ENCODE measurements at places on chromosomes 2 and 18.

DNA sequence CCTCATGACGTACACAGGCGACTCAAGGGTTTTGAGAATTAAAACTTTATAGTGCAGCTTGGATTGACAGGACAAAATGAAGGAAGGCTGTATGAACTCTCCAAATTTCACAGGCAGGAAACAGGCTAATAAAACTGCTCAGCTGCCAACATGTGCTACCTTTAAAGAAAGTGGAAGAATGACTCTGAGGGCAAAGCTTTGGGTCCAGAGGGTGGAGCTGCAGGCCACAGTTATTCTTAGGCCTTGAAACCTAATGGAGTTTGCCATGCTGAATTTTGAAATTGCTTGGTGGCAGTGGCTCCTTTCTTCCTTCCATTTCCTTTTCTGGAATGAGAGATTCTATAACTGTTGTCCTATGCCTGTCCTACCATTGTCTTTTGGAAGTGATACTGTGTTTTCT is 34.8 kb downstream of the HAT1 start:
- DNase-seq = no peak

- no peak for DNase-seq
Measured at GRCh38 chr2:150319658-150320555, 167.6 kb downstream of the RND3 start.

- DNase-seq = no peak
Measured at GRCh38 chr2:111642586-111643327, 241.2 kb downstream of the ANAPC1 start.

DNA sequence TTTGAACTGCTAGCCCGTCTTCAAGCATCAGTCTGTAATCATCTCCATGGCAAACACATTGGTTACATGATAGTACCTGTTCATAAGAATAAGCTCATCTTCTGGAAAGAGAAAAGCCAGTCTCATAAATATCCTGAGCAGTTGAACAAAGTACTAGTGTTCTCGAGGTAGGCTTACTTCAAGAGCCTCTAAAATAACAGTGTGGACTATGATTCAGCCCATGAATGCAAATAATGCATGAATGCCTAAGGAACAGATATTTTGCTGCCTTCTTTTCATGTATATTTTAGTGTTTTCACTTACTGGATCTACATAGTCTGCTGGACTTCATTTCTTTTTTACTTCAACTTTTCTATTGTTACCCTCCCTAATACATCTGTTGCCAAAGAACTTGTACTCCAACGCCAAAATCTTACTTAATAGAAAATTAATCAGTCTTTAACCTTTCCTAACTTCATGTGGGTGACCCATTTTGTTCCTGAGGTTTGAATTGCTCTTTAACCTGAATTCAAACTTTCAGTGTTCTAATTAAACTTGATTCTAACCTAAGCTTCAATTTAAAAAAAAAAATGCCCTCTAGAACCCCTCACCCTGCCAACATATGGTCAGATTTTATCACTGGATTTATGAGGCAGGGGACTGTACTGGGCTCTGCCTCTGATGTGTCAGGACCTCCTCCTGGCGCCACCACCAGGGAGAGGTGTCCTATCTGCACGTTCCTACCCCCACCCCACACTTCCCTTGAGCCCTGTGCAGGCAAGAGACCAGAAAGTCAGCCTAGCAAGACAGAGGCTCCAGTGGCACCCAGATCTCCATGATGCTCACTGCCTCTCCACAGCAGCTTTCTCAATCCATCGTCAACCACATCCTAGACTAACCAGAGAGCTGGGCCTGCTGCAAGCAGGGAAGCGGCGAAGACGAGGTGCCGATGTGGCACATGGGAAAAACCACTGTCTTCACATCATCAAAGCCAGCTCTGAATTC is 264.7 kb upstream of the ID2 start:
- DNase-seq = no peak

- DNase-seq = no peak
Measured at GRCh38 chr18:31162825-31163435, at the start of gene DSC1. Gene DSC1 (minus strand): TSS chr18:31162856. CDS start chr18:31162594, 262 bp downstream.

DNA sequence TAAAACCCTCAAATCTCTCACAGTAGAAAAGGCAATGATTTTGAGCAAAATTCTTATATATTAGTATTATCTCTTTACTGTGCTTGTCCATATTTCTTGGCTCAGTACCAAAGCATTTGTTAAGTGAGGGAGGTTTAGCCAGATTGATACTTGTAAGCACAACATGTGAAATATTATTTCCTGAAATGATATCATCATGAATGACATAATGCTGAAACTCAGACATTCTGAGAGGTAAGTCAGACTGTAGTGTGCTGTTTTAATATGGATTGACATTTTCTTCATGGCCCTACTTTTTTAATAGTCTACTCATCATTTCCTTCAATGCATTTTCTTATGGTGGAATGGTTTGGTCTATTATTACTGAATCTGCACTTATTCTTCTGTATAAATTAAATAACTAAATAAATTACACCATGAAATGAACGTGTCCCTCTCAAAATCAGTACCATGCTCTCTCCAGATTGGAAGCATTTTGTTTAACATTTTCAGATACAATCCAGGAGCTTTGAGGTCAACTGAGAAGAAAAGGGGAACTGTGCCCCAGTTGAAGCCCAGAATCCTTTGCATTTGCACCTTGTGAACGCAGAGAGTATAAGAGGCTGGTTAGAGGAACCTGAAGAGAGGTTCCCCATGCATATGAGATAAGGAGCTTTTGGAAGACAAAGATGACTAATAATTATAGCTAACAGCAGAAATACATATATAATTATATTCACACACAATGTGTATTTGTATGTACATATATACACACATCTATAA is 50.1 kb upstream of the CRACDL start:
- DNase-seq = no peak

DNA sequence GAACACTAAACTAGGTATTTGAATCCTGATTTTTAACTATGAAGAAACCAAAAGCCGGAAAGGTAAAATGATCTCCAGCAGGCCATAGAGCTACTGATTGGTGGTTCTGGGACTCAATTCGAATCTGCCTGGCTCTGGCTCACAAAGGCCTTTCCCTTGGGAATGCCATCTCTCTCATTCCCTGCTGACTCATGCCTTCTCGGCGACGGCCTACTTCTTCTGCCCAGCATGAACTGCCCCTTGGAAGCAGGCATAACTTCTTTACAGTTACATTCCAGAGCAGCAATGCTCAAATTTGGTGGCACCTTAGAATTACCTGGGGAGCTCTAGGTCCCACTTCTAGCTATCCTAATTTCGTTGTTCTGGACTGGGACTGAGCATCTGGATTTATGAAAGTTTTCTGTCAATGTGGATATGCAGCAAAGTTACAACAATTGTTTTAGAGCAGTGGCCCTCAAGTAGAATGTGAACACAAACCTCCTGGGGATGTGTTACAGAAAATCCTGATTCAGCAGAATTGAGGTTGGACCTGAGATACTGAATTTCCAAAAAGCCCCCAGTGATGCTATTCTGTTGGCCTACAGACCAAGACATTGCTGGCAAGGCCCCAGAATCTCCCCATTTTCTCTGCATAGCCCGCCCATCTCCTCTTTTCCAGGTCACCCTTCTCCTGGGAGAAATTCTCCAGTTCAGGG is 261.1 kb downstream of the CNTNAP5 start:
- DNase-seq = no peak

- DNase-seq = no peak
Measured at GRCh38 chr18:10291568-10291981, 162.9 kb upstream of the APCDD1 start.

- no peak for DNase-seq
Measured at GRCh38 chr2:160890667-160891352, 269.4 kb upstream of the TANK start.

DNA sequence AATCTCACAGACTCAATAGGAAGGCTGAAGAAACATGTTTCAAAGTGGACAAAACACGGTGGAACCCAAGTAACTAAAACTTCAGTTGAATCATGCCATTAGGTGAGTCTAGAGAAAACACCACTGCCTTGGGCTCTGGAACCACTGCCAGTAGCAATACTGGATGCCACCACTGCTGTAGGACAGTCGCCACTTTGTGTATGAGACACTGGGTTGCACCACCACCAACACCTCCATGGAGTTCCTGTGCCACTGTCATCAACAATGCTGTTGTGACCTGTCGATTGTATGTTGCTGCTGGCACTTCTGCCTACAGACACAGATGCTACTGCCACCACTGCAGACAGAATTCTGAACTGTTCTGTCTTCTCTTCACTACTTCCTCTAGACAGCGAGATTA is 686.7 kb downstream of the METTL4 start:
- DNase-seq = no peak

DNA sequence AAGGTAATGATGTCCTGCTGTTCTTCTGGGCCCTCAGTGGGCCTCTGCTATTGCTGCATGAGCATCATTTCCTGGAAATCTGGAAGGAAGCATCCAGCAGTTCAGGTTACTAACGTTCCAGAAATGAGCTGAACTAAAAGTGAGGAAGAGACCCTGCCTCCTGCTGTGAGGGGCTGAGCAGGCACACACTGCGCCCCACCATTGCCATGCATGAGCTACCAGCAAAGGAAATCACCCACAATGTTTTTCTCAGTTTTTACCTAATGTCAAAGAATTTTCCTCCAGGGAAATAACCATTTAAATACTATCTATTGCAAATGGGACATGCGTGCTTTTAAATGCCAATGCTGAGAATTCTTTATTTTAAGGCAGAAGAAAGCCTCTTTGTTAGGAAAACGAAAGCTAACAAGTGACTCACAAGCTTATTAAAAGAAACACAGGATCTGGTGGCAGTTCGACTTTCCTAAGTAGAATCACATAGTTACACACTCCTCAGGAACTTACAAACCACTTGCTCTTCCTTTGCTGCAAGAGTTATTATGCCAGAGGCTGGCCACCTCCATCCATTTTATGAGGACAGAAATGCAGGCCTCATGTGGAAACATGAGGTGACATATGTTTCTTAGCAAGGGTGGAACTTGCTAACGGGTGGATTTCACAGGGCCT is 152.6 kb upstream of the TTC39C start:
- DNase-seq = no peak

DNA sequence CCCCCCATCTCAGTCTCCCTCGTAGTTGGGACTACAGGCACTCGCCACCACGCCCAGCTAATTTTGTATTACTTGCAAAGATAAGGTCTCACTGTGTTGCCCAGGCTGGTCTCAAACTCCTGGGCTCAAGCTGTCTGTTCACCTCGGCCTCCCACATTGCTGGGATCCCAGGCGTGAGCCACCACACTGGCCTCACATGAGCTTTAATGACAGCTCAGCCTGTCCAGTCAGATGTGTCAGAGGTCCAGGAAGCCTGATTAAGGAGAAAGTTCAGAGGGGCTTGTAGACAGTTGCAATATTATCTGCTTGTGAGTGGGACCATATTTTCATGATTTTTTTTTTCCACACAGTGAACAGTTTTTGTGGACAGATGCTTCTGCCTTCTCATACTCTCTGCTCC is 82.0 kb downstream of the LIMS1 start:
- no peak for DNase-seq

GRCh38 chr18:9834551-9834950 is 51.2 kb upstream of the TXNDC2 start:
- no peak for DNase-seq

GRCh38 chr2:58769864-58770234 is 528.7 kb upstream of the FANCL start:
- DNase-seq = no peak

GRCh38 chr2:112646102-112646719 is 472 bp downstream of the SLC20A1 start:
- no peak for DNase-seq

- no peak for DNase-seq
Measured at GRCh38 chr2:8885449-8886201, 48.2 kb upstream of the KIDINS220 start.

DNA sequence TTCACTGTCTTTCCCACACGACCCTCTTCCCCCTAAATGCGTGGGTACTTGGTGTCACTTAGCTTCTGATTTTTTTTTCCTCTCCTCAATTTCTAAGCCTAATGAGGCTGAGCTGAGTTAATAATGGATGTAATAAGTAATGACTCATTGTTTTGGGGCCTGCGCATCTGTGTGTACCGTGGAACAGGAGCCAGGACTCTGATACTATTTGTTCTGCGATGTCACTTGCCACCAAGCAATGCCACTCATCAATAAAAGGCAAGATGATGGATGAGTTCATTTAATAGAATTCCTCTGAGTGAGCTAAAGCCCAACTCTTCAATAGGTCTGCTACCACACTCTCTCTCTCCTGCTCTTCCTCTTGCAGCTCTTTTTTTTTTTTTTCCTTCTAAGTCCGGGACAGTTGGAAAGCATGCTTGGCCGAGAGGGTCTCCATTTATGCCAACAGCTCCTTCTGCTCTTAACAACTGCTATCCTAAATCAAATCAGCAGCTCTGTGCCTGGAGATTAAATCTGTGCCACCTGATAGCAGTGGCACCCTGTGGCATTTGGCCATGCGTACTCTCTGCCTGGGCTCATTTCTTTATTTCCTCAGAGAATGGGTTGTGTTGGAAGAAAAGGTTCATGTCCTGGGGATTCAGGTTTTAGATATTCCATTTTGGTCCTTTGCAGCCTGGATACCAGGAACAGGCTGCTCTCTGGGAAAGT is 1284.2 kb upstream of the PIK3C3 start:
- no peak for DNase-seq

DNA sequence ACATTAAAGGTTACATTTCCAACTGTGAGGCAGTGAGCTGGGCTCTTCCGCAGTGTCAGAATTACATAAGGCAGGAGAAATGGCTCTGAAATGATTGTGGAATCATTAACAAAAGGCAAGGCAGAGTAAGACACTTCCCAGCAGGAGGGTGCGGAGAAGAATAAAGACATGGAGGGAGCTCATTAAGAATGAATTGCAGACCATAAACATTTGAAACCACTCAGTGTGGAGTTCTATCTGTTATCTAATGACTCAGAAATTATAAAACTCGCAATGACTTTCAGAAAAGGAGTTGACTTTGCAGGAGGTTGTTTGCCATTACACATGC is 77.0 kb downstream of the SMIM21 start:
- DNase-seq = no peak

GRCh38 chr2:70718736-70719135 is 49.3 kb downstream of the ADD2 start:
- DNase-seq = no peak

DNA sequence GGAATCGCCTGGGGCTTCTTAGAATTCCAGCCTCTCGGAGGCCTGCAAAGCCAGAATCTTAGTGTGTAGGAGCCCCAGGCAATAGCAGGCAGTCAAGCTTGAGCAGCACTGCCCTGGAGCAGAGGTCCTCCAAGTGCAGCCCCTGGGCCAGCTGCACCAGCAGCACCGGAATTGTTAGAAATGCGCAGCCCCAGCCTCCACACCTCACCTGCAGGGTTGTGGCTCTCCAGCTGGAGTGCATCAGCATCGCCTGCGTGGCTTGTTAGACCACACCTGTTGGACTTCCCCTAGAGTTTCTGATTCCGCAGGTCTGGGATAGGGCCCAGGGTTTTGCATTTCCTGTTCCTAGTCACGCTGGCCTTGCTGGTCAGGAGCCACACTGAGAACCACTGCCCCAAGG is 100.3 kb downstream of the ASAP2 start:
- no peak for DNase-seq

GRCh38 chr2:134216152-134216829 is 37.6 kb upstream of the MGAT5 start:
- no peak for DNase-seq

DNA sequence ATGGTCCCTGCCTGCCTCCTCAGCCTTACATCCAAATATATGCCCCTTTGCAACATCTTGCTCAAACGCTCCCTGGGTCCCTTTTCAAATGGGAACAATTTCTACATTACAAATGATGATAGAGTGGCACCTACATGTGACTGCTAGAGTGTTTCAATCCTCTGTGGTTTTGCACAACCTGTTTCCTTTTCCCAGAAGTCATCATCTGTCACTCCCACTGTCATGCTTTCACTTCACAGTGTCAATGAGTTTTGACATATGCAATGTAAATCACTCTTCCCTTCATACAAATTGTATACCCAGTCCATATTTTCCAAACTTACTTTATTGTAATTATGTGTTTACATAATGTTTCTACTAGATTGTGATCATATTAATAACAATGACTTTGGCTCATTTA is 887.3 kb downstream of the TDRD15 start:
- no peak for DNase-seq
